Heart left ventricle (tissue), 16 donors: ENCODE measurements at places on chromosomes 2 and 18. TPM values are rescaled to one million over a fixed set of nuclear protein-coding genes. Genes with fewer than 3 reads are reported as not detected.

DNA sequence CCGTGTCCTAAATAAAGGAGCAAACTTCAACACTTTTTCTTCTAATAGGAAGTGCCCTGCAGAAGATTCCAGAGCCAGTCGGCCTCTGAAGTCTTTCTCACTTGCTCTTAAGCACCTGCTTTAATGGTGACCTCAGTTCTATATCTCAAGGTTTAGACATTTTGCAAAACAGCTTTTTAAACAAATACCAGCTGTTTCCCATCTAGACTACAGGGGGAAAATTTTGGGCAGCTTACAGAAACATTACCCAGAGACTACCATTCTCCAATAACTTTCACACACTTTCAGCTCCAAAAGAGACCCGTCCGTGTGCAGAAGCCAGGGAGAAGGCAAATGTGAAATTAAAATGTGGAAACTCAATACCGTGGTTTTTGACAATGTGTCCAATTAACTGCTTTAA lies 285.3 kb upstream of the CCDC68 start:
- peaks cover 16% of the 10 kb centered on the region for H3K4me1 ChIP-seq
- no peak overlapping the region for H3K4me3 ChIP-seq
- DNase-seq: no peak
- peaks cover 15% of the 10 kb centered on the region for H3K36me3 ChIP-seq
- H3K27me3 ChIP-seq: no peaks in the 10 kb centered on the region
- peak overlapping the region; percentile 76 for H3K27ac ChIP-seq

DNA sequence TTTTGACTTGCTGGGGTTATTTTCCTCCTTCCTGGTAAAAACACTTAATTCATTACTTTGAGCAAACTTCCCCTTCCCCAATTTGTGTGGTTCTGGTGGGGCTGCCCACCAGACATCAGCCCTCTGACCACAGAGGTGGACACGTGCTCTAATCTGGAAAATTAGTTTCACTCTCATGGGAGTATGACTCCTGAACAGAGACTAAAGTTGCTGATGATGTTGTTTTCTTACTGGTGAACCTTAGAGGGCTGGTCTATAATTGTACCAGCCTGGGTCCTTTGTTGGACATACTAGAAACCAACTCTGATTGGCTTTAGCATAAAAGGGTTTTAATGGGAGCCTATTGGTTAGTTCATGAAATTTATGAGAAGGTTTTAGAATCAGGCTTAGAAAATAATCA lies 54.1 kb upstream of the ACYP2 start:
- no peak overlapping the region for H3K4me3 ChIP-seq
- H3K4me1 ChIP-seq: no peaks in the 10 kb centered on the region
- no peaks in the 10 kb centered on the region for H3K36me3 ChIP-seq
- no peaks in the 10 kb centered on the region for H3K27me3 ChIP-seq

DNA sequence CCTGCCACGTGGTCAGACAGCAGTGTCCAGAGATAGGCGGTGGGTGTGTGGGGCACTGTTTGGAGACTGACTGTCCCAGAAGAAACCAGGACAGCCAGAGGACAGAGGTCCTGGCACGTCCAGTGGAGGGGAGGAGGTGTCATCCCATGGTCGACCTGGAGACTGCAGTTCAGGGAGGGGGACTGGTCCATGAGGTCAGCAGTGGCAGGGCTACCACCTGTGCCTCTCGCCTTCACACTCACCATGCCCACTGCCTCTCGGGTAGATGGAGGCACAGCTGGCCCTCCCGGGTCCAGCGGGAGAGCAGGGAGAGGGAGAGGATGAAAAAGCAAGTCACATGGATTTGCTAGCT lies 53.9 kb downstream of the INHBB start:
- no peak for DNase-seq
- H3K36me3 ChIP-seq: no peaks in the 10 kb centered on the region
- no peak overlapping the region for H3K27ac ChIP-seq
- H3K27me3 ChIP-seq: peaks cover 6% of the 10 kb centered on the region
- H3K4me3 ChIP-seq: no peak overlapping the region

GRCh38 chr2:33051586-33052360 lies 105.0 kb downstream of the LTBP1 start:
- no peaks in the 10 kb centered on the region for H3K27me3 ChIP-seq
- peaks cover 3% of the 10 kb centered on the region for H3K4me1 ChIP-seq
- no peak overlapping the region for H3K27ac ChIP-seq

GRCh38 chr2:31903109-31903780 lies 107.6 kb downstream of the MEMO1 start:
- no peak overlapping the region for H3K4me3 ChIP-seq
- no peaks in the 10 kb centered on the region for H3K4me1 ChIP-seq
- H3K36me3 ChIP-seq: peaks cover 17% of the 10 kb centered on the region
- no peak overlapping the region for H3K27ac ChIP-seq
- no peaks in the 10 kb centered on the region for H3K27me3 ChIP-seq

The SPDYA gene
- total RNA-seq: 0.39 TPM

The PCARE gene
- total RNA-seq: 1.4 TPM

The LIPG gene
- 12.1 TPM for total RNA-seq

The MAP2 gene
- 6.2 TPM for total RNA-seq

The SERPINB8 gene
- total RNA-seq: 1.3 TPM
